Nephron progenitor cell (in vitro differentiated cells): ENCODE measurements at places on chromosomes 7 and 10.

DNA sequence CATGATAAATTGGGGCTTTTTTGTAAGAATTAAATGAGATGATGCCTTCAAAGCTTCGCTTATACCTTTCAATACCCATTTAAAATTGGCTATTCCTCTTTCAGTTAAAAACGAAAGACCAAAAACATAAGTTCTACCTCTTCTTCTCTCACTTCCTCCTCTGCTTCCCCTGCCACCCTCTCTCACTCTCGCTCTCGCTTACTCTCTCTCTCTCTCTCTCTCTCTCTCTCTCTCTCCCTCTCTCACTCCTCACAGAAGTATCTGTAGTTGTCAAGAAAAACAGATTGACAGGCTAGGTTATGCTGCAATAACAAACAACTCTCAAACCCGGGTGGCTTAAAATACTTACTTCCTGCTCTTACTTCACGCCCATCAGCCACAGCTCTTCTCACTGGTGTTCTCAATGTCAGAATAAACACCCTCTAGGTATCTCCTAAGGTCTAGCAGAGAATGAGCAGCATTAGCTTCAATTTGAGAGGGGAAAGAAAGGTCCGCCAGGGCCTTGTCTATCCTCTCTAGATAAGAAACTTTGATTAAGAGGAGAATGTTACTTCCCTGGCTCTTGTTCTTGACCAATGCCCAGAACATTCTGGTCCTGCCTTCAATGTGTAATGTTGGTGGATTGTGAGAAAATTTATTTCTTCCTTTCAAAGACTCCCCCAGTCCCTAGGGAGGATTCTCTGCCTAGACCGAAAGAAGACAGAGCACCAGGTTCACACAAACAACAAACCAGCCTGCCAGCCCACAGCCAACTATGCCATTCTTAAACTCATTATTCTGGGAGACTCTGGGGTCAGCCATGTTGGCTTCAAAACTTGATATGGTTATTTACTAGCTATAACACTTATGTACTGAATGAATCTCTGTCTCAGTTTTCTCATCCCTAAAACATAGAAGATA, 1028.7 kb downstream of the XPNPEP1 start:
- DNase-seq, result no peak

DNA sequence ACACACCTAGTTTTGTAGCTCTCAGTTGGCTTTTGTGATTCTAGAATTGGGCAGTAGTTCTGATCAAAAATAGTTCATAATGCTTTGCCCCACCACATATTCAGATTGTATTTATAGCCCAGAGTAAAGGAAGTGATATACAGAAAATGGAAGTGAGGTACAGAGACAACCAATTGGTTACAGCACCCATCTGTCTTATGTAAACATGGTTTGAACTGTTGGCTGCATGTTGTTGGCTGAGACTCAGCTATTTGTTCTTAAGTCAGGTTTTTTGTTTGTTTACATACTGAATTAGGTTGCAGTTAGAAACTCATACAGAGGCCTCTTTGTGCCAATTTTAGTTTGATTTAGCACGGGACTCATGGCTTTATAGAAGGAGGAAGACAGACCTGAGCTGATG, 158.9 kb upstream of the GPR26 start:
- DNase-seq, result no peak

DNA sequence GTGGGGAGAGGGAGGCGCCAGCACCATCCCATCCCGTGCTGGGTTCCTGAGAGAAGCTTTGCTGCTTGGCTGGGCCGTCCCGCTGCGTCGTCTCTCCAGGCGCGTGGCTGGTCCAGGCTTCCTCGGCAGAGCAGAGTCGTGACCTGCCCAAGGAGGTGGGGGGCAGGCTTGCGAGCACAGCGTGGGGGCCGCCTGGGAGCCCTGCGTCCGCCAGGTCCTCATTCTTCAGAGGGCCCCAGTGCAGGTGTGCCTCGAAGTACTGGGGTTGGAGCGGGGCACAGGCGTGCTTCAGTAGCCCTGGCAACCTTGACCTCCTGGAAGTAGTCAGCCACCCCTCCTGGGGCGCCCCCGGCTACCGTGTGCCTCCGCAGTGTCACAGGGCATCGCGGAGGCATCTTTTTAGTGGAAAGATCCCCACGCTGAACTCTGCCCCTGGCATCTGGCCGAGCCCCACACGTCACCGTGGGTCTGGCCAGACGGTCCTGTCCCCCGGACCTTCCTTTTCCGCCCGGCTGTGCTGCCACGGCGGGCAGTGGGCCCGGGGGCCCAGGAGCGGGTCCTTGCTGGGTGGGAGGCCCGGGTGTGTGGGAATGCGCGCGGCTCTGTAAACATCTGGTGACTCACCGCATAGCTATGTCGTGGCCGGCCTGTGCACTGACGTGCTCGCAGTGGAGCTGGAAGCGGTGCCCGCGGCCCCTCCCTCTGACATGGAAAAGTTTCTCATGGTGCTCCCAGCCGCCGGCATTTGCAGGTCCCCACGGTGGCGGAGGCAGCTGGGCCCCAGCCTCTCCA, 6.4 kb downstream of the MAFK start:
- DNase-seq, result peak; percentile 87

- DNase-seq, result no peak
Observed at GRCh38 chr10:118447478-118448270, 105.5 kb upstream of the FAM204A start.

GRCh38 chr10:79436850-79437103, 8.6 kb downstream of the ZCCHC24 start:
- no peak for DNase-seq

GRCh38 chr10:44806950-44807349, 104.2 kb upstream of the TMEM72 start:
- DNase-seq, result no peak

DNA sequence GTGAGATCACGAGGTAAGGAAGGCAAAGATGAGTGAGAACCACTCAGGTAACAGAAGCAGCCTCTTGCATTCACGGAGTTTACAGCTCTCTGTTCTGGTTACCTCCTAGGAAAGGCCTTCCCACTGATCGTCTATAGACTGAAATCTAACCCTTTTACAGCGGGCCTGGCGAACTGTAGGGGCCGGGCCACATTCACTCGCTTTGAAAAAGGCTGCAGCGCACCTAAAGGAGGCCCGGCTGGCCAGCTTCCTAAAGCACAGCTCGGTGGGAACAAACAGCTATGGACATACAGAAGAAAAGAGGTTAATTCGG, 565 bp downstream of the ATP5MK start:
- DNase-seq, result peak; percentile 27

GRCh38 chr10:21160116-21160515, 263.0 kb upstream of the NEBL start:
- DNase-seq, result no peak

GRCh38 chr7:300048-300447, 10.1 kb downstream of the FOXL3 start:
- DNase-seq, result no peak

GRCh38 chr10:35000936-35001335, 89.2 kb downstream of the CUL2 start:
- no peak for DNase-seq

DNA sequence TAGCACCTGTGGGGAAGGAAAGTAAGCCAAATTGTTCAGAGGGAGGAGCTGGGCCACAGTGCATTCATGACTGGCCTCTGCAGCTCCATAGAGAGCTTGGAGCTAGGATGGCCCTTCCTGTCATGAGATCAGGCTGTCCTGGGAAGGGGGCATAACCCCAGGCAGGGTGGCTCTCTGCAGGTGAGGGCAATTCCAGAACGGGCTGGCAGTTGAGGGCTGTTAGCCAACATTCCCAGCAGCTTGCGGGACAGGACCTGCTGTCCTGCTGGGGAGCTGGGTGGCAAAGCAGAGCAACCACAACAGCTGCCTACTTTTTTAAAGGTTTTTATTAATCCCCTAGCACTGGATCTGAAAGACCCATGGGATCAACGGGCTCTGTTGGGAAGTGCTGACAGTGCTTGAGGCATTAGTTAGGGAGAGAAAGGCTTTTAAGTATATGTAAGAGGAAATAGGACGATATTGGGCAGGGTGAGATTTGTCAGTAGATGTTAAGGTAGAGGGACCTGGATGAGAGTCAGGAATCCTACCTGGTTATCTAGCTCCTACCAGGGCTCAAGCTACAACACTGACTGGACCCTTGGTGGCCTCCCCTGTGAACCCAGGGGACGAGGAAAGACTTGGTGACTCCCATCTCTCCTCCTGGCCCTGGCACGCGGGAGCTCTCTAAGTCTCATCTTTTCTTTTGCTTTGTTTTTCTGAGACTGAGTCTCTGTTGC, 77.8 kb downstream of the NAMPT start:
- DNase-seq, result no peak

DNA sequence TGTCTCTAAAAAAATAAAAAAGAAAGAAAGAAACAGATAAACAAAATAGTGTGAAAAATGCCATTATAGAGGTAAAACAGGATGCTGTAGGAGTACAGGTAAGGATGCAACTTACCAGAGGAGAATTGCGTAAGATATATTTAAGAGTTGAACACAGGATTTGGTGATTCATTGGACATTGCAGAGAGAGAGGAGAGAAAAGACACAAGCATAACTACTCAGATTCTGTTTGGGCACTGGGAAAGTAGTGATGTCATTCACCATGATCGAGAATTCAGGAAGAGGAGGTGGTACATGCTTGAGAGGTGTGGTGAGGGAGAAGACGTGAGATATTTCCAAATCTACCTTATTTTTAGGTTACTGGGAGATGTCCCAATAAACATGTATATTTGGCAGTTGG, 97.6 kb downstream of the AASS start:
- DNase-seq, result no peak

DNA sequence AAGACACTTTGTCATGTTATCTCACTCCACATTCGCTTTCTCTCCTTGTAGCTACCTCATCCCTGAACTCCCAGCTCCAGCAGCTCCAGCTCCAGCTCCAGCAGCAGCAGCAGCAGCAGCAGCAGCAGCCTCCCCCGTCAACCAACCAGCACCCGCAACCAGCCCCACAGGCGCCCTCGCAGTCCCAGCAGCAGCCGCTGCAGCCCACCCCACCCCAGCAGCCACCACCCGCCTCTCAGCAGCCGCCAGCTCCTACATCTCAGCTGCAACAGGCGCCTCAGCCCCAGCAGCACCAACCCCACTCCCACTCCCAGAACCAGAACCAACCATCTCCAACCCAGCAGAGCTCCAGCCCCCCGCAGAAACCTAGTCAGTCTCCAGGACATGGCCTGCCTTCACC, 226.6 kb upstream of the YAE1 start:
- DNase-seq, result no peak

- DNase-seq, result no peak
Observed at GRCh38 chr7:134813663-134814396, 34.4 kb downstream of the CALD1 start.

- DNase-seq, result no peak
Observed at GRCh38 chr10:132542819-132543218, 5.2 kb downstream of the INPP5A start.

- no peak for DNase-seq
Observed at GRCh38 chr10:19713159-19713558, 103.1 kb upstream of the PLXDC2 start.

- DNase-seq, result no peak
Observed at GRCh38 chr7:57305192-57305748, 144.7 kb upstream of the ZNF716 start.

GRCh38 chr7:83072576-83073517, 89.8 kb downstream of the PCLO start:
- no peak for DNase-seq

DNA sequence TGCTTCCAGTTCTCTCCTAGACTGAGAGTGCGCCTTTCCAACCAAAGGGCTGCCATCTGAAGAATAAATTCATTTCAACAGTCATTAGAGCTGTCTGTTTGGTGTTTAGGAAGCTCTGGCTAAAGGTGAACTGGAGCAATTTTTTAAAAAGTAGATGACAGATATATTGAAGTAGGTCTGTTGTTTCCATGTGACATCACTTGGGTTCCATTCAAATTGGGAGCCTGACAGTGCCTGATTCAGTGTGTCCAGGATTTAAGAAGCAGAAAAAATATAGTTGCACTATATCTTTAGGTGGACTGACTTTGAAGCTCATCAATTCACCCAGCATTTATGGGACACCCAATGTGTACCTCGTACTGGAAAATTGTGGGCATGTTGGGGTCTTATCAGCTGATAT, 367.7 kb downstream of the BBS9 start:
- DNase-seq, result no peak

DNA sequence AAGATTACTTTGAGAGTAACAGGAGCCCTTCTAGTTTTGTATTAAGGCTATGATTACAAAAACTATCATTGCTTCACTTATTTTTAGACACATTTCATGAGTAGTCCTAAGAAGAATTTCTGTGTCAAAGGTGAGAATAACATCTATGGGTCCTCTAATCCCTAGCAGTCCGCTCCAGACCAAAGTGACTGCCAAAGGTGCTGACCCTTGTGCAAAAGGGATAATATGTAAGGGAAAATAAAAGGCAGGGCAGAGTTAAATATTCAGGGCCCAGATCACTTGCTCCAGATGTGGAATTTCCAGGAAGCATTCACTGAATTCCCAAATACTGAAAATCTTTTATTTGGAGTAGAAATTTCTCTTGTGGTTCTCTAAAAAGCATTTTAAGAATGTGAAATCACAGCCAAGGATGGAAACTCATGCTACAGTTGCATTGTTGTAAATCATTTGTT, 29.3 kb downstream of the RHOBTB1 start:
- DNase-seq, result no peak

DNA sequence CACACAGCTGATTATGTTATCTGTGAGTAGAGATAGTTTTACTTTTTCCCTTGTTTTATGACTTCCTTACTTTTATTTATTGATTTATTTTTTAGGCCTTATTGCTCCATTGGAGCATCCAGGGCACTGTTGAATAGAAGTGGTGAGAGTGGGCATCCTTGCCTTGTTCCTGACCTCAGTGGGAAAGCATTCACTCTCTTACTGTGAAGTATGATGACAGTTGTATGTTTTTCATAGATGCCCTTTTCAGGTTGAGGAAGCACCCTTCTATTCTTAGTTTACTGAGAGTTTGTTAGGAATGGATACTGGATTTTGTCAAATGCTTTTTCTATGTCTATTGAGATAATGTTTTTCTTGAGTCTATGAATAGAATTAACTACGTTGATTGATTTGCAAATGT, 88.6 kb downstream of the XRCC2 start:
- no peak for DNase-seq

GRCh38 chr10:16967866-16968415, 150.7 kb upstream of the RSU1 start:
- DNase-seq, result no peak

DNA sequence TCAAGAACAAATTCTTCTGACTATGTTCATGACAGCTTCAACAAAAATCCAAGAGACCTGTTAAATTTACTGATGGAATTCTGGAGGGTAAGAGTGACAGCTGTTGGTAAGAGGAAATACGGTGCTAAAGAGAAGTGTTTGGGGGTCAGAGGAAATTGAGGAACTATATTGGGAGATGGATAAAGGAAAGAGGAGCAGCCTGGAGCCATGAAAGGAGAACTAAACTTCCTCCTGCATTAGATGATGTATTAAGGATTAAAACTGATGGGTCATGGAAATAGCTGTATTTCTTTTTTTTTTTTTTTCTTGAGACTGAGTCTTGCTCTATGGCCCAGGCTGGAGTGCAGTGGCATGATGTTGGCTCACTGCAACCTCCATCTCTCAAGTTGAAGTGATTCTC, 95.3 kb downstream of the HERPUD2 start:
- DNase-seq, result no peak
